NCI-H1436 (cell line): ENCODE measurements at places on chromosomes 3 and 15.
A peak's percentile ranks its signal among the peaks of the same experiment; 100 is the strongest.

DNA sequence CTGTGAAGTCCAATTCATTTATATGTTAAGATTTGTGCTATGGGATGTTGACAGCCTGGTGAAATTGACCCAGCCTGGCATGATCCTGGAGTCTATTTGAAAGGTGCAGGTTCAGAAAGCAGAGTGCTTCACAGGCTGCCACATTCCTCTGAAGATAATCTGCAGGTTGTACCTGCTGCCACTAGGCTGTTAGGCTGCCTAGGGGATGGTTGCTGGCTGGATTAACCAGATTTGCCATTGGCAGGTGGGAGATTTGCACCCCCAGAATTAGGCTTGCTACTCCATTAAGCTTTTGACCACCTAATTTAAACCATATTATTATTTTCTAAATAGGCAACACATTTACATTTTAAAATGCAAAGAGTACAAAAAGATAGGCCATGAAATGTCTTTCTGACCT is 85.8 kb upstream of the RASGRP1 start:
- no peak for DNase-seq

GRCh38 chr15:96325541-96326327 is 4.8 kb upstream of the NR2F2 start:
- no peak for DNase-seq

DNA sequence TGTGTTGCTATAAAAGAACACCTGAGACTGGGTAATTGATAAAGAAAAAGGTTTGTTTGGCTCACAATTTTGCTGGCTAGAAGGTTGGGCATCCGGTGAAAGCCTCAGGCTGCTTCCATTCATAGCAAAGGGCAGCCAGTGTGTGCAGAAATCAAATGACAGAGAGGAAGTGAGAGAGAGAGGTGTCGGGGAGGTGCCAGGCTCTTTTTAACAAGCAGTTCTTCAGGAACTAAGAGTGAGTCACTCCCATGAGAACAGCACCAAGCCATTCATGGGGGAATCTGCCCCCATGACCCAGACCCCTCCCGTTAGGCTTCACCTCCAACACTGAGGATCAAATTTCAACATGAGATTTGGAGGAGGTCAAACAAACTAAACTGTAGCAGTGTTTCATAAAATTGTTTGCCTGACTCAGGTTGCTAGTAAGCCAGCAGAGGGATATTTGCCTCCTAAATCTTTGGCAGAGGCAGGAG is 4.5 kb upstream of the PARP15 start:
- peak; percentile 5 for DNase-seq

DNA sequence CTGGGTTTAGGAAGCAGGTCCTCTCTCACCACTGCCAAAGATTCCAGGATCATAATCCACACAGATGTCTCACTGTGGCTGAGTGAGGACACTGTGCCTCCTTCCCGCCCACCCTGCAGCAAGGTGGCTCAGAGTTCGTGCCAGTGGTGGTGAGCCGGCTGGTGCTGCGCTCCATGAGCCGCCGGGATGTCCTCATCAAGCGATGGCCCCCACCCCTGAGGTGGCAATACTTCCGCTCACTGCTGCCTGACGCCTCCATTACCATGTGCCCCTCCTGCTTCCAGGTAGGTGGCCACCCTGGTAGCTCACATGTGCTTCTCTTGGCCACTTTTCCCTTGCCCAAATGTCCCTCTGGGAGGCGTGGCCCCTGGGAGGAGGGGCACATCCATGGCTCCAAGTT is 9.0 kb upstream of the RHO start:
- DNase-seq = no peak

- no peak for DNase-seq
Measured at GRCh38 chr15:23050708-23051107, 11.3 kb upstream of the TUBGCP5 start.

- no peak for DNase-seq
Measured at GRCh38 chr3:38163841-38164642, 1.3 kb upstream of the OXSR1 start.

GRCh38 chr15:46703020-46703861 is 1014.1 kb upstream of the SEMA6D start:
- DNase-seq = no peak

- no peak for DNase-seq
Measured at GRCh38 chr3:15206662-15207576, 873 bp downstream of the CAPN7 start.

GRCh38 chr3:3443482-3443881 is 264.0 kb upstream of the CRBN start:
- DNase-seq = no peak

- DNase-seq = no peak
Measured at GRCh38 chr15:23477920-23478319, 30.9 kb upstream of the GOLGA6L2 start.

DNA sequence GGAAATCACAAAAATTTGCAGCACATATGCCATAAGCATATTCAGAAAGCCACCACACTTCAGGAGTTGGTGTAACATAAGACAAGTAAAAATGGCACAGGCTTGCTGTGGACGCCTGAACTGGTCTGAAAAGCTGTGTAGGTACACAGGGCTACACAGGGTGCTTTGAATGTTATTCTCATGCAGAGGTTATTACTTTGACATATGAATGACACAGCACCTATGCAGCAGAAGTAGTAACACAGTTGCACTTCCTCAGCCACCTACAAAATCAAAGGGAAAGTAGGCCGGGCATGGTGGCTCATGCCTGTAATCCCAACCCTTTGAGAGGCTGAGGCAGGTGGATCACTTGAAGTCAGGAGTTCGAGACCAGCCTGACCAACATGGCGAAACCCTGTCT is 54.5 kb downstream of the OSBPL10 start:
- no peak for DNase-seq

DNA sequence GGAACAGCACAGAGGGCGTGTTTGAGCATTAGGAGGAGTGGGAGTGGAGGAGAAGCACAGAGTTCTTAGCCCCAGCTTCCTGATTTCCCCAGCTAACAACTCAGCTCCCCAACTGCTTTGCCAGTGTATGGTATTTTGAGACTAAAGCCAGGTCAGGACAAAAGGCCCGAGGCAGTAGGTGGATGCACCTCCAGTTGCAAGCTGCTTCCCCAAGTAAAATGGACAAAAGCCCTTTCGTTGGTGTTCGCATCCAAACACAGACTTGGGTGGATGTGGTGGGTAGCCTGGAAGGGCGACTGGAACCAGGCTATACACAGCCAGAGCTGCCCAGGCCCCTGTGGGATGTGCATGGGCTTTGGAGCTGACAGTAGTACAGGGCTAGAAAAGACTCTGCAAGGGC is 12.3 kb upstream of the EHD4 start:
- no peak for DNase-seq

DNA sequence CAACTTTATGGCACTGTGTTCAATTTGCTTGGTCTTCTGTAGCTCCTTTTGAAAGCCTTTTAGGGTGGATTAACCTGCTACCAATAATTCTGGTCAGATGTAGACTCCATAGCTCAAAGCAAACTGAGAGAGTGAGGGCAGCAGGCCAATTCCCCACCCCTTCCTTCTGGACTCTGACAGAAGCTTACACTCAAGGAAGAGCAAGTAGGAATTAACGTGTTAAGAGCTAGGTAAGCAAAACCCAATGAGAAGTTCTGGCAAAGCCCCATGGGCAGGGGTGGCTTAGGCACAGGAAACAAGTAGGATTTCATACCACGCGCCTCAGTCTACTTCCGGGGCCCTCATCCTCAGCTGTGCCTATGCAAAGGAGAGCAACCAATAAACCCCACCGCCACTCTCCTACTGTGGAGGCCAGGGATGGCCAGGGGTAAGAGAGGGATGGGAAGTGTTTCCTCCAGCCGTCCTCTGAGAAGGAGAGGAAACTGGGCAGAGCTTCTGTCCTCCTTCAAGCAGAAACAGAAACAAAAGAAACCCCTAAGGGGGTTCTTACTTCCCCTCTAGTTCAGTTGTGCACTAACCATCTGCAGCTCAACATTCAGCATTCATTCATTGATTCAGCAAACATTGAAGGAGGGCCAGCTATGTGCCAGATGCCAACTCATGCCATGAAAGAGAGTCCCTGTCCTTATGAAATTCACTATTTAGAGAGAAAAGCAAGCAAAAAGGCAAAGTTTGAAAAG is 12.6 kb downstream of the CCR5 start:
- no peak for DNase-seq

GRCh38 chr3:158106766-158107471 is 699 bp upstream of the SHOX2 start:
- no peak for DNase-seq

DNA sequence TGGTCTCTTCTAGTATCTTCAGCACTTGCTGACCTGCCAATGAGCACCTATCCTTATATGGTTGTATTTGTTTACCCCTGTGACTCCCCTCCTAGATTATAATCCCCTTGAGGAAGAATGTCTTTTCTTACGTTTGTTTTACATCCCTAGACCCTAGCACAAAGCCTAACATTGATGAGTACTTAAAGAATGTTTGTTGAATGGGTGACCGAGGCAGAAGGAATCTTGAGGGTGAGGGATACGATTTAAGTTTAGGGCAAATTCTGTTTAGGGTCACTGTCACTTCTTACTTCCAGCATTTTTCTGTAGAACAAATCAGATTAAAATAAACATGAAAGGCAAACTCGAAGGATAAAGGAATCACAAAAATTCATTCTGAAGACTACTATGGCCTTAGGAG is 80.9 kb upstream of the FAM98B start:
- DNase-seq = no peak

GRCh38 chr3:46049093-46049492 is 21.8 kb upstream of the XCR1 start:
- no peak for DNase-seq

DNA sequence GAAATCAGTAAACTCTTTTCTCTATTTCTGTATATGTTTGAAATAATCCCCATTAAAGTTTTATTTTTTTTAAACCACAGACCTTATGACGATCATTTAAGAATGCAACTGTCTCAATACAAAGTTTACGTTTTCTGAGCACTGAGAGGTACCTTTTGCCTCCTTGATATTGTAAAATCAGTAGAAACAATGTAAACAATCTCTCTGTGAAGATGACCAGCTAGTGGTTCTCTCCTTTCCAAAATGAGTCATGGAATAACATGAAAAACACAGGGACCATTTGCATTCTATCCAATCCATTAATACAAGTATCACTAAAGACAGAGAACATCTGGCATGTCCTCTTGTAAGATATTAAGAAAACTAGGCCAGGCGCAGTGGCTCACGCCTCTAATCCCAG is 48.8 kb downstream of the RAD18 start:
- DNase-seq = no peak

DNA sequence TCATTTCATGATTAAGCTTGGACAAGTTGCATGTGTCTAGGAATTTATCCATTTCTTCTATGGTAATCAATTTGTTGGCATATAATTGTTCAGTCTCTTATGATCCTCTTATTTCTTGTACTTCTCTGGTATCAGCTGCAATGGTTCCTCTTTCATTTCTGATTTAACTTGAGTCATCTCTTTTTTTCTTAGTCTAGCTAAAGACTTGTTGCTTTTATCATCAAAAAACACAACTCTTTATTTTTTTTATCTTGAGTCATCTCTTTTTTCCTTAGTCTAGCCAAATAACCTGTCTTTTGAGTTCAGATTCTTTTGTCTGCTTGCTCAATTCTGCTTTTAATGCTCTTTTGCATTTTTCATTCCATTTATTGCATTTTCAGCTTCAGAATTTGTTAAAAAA is 37.3 kb downstream of the UBE3A start:
- no peak for DNase-seq

- no peak for DNase-seq
Measured at GRCh38 chr15:74593122-74593521, 22.5 kb upstream of the CLK3 start.

DNA sequence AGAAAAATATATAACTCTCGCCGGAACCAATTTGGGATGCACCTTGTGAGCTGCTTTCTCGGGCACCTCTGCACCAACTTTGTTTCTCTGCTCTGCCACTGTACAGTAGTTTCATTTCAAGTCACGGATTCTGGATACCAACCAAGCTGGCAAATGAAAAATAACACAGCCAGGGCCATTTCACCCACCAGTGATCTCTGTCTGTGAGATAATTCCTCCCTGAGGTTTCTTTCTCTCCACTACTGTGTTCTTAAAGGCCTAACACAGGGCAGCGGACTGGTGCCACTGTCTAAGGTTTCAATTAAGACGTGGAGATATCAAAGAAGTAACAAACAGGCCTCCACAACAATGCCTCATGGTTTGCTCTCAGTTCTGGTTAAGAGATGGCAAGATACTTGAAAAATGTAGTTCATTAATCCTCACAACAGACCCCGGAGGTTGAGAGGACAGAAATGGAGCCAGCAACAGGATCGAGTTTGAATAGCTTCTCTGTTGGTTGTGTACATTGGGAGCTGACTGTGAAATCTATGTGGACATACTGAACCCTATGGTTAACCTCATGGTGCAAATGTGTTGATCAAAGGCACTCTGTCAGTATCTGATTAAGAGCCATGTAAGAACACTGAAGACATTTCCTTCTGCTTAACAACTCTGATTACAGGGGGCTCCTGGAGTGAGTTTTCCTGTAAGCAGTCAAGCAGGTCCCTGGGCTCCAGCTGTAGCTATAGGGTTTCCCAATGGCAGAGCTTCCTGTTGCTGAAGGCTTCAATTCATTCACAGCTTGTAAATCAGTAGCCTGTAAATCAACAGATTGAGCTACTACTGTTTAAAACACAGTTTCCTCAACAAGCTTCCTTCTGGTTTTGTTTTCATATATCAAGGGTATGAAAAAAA is 470.5 kb downstream of the EPHA3 start:
- no peak for DNase-seq

DNA sequence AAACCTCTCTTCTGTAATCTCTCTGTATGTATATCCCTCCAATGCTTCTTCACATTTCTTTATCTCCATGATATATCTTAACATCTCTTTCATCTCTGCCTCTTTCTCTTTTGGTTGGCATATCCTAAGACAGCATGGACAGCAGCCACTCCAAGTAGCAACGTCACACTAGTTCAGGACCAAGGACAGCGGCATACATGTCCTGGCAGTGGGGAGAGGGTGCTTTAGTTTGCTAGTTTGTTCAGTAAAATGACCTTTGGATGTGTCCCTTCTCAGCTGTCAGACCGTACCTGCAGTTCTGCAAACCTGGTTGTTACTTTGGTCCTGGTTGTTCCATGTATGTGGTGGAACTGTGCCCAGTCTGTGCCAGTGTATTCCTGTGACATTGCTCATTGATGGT is 225.6 kb upstream of the ROPN1 start:
- DNase-seq = no peak

- no peak for DNase-seq
Measured at GRCh38 chr3:101942356-101942755, 93.0 kb downstream of the NFKBIZ start.

- no peak for DNase-seq
Measured at GRCh38 chr3:46670891-46671427, 22.5 kb downstream of the ALS2CL start.

- DNase-seq = no peak
Measured at GRCh38 chr3:100100425-100100824, 13.9 kb downstream of the FILIP1L start.

GRCh38 chr3:28207000-28207733 is 34.3 kb upstream of the CMC1 start:
- DNase-seq = no peak

- no peak for DNase-seq
Measured at GRCh38 chr3:197547306-197548011, 8.3 kb downstream of the BDH1 start.
